ENCODE measurements at places on chromosomes 7 and 10.

DNA sequence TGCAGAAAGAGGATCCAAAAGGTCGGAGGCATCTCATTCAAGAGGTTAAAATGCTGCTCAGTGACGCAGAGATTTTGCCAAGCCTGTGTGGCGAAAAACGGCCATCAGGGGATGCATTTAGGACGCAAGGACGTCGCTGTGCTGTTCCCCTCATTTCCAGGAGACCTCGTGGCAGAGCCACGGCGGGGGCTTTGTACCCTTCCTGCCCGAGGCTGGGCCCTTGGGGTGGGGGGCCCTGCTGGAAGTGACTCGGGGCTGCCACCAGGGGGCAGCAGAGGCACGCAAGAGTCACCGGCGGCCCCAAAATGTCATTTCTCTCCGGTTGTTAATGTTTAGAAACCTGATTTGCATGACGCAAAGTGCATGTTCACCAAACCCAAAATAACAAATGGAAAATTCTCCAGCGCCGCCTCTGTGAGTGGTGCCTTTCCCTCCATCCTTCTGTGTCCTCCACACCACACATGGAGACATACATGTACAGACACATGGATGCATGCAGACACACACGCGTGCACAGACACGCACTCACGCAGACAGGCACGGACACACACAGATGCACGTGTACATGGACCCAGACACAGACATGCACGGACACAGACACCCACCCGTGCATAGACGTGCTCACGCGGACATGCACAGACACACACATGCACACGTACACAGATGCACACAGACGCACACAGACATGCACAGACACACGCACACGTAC lies 51.0 kb upstream of the NKX6-2 start:
- no peak for DNase-seq

DNA sequence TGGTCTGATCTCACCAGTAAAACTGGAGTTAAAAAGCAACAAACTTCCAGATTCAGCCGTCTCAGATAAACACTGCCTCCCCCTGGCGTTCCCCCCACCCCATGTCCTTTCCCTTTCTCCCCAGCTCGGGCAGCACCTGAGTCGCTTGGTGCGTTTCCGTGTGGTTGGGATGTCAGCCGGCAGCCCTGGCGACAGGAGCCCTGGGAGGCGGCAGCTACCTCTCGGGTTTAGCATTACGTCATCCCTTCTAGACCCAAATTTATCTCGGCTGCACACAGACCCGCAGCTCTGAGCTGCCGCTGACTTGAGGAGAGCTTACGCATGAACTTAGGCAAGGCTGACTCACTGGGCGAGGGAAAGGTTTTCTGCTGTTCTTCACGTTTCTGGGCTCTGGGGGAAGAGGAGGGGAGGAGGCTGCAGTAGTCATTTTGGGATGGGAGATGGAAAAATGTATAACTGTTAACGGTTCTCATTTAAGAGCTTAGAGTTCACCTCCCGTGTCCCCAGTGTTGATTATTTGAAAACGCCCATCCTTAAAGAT lies 14.4 kb downstream of the MXI1 start:
- peak; percentile 96 for DNase-seq

- no peak for DNase-seq
These were observed 81.0 kb downstream of the SAMD9 start for GRCh38 chr7:93036807-93037206.

DNA sequence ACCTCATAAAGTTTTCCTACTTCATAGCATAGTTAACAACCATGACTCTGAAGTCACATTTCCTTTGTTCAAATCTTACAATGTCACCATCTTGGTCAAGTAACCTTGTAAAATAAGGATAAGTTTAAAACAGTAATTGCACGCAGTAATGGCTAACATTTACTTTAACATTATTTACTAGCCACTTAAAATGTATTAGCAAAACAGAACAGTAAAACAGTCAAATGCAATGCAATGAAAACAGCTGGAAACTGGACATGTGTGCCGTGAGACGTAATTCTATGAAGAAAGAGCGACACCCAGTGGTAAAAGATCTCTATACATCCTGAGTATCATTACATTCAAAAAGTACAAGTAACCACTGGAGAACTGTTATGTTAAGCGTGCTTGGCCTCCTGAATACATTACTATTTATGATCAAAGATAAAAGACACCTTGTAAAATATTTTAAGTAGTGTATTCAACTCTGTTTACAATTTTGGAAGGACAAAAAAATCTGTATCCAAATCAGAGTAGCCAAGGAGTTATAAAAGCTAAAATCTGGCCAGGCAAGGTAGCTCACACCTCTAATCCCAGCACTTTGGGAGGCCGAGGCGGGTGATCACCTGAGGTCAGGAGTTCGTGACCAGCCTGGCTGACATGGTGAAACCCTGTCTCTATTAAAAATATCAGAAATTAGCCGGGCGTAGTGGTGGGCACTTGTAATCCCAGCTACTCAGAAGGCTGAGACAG lies 27.2 kb downstream of the ATE1 start:
- DNase-seq, result no peak

GRCh38 chr10:73366381-73367298 lies 8.0 kb upstream of the CFAP70 start:
- no peak for DNase-seq

DNA sequence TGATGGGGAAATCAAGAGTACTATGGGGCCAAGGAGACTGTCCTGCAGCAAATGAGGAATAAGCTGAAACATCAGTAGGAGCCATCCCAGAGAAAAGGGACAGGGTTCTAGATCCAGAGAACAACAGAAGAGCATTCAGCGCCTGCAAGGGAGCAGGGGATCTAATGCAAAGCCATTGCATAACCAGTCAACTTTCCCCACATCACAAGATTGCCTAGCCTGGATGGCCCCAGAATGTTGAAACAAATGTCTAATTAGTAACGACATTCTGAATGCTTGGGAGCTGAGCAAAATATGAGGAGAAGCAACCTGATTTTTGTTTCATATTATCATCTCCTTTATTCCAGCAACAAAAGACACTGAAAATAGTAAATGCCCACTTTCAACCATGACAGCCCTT lies 2.7 kb upstream of the MPP7 start:
- DNase-seq, result no peak

DNA sequence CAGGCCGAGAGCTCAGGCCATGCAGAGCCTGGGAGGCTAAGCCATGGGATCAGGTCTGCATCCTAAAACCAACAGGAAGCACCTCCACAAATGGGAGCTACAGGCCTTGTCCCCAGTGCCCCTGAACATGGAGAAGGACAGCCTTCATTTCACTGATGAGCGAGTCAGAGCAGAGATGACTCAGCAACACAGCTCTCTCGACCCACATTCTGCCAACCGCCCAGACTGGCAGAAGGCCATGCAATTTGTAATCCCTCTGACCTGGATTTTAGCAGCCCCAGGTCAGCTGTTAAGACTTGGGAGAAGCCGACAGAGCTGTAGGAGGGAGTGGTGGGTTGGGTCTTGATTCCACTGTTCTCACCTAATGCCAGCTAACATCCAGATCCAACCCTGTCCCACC lies 25.5 kb downstream of the VOPP1 start:
- no peak for DNase-seq

DNA sequence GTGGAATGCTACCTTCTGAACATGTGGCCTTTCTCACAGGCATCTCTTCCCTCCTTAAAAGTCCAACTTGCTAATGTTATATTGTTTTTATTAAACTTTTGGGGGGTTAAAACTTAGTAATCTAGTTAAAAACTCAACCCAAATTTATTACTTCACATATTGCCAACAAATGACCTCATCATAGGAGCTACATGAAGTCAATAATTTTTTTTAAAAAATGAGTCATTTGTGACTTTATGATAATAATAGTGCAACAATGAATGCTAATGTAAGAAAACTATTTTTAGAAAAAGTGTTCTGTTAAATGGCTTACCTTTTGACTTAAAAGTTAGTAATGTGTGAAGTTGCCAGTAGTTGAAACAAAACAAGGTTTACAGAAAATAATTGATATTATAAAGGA lies 325.9 kb upstream of the FZD1 start:
- DNase-seq, result no peak

DNA sequence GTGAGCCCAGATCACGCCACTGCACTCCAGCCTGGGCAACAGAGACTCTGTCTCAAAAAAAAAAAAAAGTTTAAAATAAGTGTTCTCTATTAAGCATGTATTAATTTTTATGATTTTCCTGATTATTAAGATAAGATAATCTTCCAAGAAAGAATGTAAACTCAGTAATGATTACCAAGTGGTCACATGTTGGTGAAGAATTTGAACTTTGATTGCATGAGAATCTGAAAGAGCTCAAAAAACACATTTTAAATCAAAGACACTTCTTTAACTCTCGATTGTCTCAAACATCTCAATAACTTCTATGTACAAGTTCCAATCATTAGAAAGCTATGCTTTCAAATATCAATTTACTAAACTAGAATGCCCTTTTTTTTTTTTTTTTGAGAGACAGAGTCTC lies 33.8 kb downstream of the SNX8 start:
- no peak for DNase-seq

DNA sequence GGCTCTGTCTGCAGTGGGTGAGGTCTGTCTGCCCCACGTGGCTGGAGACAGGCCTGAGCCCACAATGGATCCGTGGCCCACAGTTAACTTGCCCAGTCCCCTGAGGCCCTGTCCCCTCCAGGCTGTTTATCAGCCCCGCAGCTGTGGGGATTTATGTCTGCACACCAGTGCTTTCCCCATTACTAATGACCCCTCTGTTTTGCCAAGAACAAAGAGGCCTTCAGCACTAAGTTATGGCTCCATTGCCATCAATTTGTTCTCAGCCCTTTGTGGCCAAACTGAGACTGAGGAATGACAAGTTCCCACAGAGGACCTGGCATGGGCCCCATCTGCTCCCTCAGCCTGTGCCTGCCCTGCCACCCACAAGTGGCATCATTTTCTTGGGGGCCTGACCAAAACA lies 138.2 kb downstream of the C10orf105 start:
- no peak for DNase-seq

DNA sequence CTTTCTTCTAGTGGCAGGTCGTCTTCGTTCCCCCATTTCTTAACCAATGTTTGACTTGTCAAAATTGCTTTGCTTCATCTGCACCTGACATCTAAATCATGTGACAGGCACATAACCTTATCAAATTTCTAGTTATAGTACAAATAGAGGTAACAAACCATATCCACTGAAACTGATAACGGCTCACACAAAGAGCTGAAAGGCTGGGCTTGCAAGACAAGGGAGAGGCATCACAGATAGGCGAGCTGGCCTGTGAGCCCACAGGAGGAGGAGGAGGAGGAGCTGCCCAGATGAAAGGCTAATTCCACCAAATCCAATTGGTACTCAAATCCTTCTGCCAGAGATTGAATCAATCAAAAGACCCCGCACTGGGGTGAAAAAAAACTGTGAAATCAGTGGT lies 80.2 kb upstream of the NEBL start:
- DNase-seq, result no peak

GRCh38 chr10:77249901-77250459 lies 387.6 kb downstream of the KCNMA1 start:
- no peak for DNase-seq

GRCh38 chr10:11175823-11176243 lies 158.2 kb downstream of the CELF2 start:
- no peak for DNase-seq

GRCh38 chr7:42414028-42414427 lies 177.0 kb upstream of the GLI3 start:
- no peak for DNase-seq

- no peak for DNase-seq
These were observed 12.0 kb downstream of the SCD start for GRCh38 chr10:100359030-100359432.

- peak; percentile 89 for DNase-seq
These were observed 679.6 kb downstream of the PARD3 start for GRCh38 chr10:34135515-34135914.

DNA sequence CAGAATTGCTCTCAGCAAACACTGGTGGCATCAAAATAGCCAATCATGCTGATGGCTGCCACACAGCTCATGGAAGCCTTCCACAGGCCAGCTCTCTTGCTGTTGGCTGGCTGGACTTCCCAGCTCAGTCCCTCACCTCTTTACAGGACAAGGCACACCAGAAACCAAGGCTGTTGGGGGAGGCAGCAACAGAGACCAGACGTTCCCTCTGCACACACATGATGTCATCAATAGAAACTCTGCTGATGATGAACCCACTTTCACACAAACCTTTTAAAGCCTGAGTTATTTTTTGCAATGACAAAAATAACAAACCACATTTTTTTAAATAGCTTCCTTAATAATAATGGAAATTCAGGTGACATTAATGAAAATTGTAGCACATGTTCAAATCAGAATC lies 300.9 kb upstream of the C7orf33 start:
- no peak for DNase-seq

GRCh38 chr10:37479469-37479868 lies 354.1 kb downstream of the ANKRD30A start:
- no peak for DNase-seq

GRCh38 chr10:69403519-69403918 lies 13.2 kb downstream of the TACR2 start:
- no peak for DNase-seq

DNA sequence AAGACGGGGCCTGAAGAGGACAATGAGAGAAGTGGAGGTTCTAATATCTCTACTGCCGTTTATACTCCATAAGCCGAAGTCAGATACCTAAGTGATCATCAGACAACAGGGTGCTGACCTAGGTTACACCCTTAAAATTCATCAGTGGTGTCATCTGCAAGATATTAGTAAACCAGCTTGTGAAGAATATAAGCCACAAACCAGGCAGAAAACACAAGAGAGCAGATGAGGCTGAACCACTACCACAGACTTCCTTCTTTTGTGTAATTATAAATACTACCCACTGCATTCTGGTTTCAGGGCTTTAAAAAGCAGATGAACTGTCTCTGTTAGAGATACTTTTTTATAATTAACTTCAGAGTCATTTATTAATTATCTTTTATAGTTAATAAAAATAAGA lies 69.0 kb upstream of the LRRC17 start:
- no peak for DNase-seq

DNA sequence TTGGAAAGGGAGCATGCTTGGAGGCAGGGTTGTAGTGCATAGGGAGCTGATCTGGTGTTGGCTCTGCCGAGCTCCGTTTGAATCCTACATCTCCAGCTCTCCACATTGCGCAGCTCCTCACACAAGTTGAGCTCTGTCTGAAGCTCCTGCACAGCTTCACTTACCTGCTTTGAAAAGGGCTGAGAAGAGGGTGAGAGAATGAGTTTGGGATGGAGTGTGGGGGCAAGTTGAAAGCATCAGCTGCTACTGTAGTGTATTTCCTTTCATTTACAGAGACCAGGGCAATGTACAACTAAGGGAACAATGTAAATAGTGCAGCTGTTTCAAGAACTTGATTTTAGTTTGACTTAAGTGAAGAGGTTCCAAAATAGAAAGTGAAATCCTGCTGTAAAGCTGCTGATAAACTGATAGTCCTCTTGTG lies 88.5 kb downstream of the VTI1A start:
- no peak for DNase-seq

- no peak for DNase-seq
These were observed 2.2 kb downstream of the POLM start for GRCh38 chr7:44080118-44080517.

- no peak for DNase-seq
These were observed 35.5 kb upstream of the TBX20 start for GRCh38 chr7:35289376-35289775.

- no peak for DNase-seq
These were observed 75.7 kb upstream of the CCDC71L start for GRCh38 chr7:106736508-106737201.
